Activated T-helper 17 cell treated with anti-CD3 and anti-CD28 coated beads, Interleukin-2, amount 50 U/mL, for 72 hours (primary cell): ENCODE measurements at places on chromosomes 11 and 22.

DNA sequence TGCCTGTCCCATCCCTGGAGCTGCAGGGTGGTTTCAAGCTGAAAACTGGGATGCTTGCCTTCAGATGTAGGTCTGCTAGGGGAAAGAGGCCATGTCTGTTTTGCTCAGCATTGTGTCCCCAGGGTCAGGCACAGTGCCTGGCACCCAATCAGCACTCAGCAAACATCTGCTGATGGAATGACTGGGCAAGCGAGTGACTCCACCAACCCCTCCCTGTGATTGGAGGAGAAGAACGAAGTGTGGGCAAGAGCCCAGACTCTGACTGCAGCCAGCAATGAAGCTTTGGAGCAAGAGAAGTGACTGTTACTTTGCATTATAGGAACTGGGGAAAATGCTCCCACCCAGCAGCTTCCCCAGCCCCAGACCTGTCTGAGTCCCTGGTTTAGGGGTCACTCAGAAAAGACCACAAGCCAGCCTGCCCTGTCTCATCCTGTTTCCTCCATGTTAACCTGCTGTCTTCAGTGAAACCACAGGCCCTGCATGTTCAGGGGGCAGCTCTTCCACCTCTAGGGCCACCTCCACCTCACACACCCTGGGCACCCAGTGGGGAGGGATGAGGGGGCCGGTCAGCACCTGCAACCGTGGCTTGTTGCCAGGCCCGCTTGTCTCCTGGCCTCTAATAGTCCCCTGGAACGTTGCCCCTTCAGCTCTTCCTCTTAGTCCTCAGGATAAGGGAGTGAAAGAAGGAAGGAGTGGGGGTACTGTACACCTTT is 147.4 kb downstream of the TRIM29 start:
- ATAC-seq, result no peak

DNA sequence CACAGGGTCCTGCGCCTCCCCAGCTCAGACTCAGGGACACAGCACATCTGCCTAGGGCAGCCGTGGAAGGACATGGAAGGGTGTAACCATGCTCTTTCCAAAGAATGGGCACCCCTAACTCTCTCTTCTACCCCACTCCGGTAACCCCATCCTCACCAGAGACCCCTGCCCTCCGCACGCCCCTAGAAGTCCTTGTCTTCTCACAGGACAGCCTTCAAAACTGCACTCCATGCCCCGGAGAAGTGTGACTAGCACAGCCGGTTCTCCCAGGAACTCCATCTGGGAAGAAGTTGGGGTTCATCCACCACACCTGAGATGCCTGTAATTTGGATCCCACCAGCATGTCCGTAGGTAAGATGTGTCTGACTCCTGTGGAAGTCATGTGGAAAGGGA is 25.0 kb downstream of the P2RY2 start:
- ATAC-seq, result no peak

DNA sequence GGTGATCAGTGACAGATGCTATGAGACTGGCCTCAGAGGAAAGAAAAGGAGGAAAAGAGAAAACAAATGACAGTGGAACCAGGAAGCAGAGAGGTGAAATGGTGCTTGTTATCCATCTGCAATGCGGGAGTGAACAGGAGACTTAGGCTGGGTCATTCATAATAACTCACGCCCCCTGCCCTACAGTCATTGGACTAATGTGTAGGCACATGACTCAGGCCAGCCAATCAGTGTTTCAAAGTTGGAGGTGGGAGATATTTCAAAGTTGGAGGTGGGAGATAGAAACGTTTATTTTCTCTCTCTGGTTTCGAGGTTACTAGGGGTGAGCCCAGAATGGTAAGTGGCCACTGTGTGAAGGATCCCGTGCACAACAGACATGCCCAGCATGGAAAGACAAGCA is 30.3 kb downstream of the SLC22A6 start:
- ATAC-seq, result no peak

GRCh38 chr11:9710223-9710622 is 46.3 kb downstream of the SWAP70 start:
- ATAC-seq, result no peak

GRCh38 chr11:8087756-8088155 is 6.7 kb downstream of the TUB start:
- no peak for ATAC-seq

DNA sequence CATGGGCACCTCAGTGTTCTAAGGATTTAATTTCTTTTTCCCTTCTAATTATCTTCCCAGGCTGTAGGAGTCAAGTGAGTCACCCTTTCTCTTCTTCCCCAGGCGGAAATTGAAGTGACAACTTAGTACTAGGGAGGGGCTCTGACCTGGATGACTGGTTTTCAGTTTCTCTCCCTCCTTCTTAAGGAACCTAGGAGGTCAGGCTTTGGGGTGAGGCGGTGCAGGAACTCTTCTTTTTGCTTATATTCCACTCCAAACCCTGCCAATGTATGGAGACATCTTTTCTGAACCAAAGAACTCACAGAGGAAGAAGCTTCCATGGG is 12.6 kb downstream of the ZDHHC5 start:
- peak; percentile 95 for ATAC-seq

- ATAC-seq, result no peak
Measured at GRCh38 chr11:79209540-79210266, 231.1 kb downstream of the TENM4 start.

GRCh38 chr22:38218661-38219622 is 17.1 kb downstream of the MAFF start:
- peak; percentile 77 for ATAC-seq

GRCh38 chr11:69424748-69425147 is 56.7 kb upstream of the LINC01488 start:
- ATAC-seq, result no peak

GRCh38 chr11:19552656-19553260 is 159.9 kb upstream of the NAV2 start:
- no peak for ATAC-seq

- ATAC-seq, result no peak
Measured at GRCh38 chr22:47859881-47860525, 1097.6 kb downstream of the TBC1D22A start.

- no peak for ATAC-seq
Measured at GRCh38 chr11:11534981-11535380, 86.8 kb downstream of the GALNT18 start.

- no peak for ATAC-seq
Measured at GRCh38 chr11:67405688-67406339, 1.9 kb downstream of the TBC1D10C start.

GRCh38 chr22:43890901-43891331 is 897 bp downstream of the PNPLA5 start:
- no peak for ATAC-seq

DNA sequence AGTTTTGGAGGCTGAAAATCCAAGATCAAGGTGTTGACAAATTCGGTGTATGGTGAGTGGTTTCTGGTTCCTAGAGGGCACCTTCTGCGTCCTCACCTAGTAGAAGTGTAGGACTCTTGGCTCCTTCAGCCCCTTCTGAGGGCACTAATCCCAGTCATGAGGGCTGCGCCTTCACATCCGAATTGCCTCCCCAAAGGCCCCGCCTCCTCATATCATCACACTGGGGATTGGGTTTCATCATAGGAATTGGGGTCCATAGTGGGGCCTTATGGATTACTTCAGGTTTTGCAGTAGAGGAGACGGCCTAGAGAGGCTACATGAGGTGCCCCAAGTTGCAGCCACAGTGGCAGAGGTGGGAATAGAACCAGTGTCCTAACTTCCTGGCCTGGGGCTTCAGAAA is 87.1 kb downstream of the CEP164 start:
- ATAC-seq, result no peak

DNA sequence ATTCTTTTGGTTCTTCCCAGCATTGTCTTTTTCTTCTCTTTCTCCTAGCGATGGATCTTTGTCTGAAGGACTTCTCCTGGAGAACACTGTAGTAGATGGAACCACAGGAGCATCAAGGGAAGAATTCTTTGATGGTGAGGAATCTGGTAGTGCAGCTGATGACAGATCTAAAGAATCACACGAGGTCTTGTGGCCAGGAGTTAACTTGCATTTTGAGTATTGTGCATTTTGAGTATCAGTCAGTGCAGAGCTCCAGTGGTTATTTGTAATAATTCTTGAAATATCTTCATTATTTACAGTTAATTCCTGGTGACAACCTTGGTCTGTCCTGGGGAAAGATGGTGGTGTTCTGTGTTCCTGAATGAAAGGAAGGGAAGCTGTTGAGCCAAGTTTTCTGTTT is 14.5 kb upstream of the POGLUT3 start:
- ATAC-seq, result no peak

- no peak for ATAC-seq
Measured at GRCh38 chr11:2209900-2210321, 38.3 kb upstream of the TH start.

- ATAC-seq, result no peak
Measured at GRCh38 chr11:32056438-32056837, 34.4 kb upstream of the RCN1 start.

DNA sequence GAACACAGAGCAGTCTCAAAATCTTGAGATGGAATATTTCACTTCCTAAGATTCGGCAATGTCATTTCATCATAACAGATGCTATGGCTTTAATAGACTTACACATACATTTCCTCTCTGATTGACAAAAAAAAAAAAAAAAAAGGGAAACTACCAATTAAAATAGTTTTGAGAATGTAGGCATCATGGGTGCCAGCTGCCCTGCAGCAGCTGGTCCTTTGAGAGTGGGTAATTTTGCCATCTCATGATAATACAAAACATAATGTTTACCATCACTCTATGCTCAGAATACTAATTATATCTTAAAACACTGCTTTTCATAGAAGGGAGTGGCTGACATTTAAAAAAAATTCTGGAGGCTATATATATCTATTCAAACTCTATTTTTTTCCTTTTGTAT is 775.6 kb upstream of the CCDC90B start:
- ATAC-seq, result no peak

DNA sequence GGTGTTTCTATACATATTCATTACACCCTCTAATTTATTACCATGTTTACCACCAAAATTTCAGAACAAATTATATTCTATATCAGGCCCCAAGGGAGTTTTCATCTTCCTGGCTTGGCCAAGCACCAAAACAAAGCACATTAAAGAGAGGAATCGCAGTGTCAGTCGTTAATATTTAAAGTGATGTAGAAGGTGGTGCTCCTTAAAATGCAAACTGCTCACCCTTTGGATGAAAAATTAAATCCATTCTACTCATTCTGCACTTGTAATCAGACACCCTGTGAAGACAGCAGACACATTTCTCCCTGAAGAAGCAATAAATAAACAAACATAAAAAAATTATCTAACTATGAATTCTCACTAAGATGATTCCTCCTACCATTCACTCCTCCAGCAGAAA is 113.4 kb downstream of the LRRC4C start:
- ATAC-seq, result no peak

GRCh38 chr11:47536915-47537314 is 16.0 kb downstream of the CELF1 start:
- no peak for ATAC-seq

DNA sequence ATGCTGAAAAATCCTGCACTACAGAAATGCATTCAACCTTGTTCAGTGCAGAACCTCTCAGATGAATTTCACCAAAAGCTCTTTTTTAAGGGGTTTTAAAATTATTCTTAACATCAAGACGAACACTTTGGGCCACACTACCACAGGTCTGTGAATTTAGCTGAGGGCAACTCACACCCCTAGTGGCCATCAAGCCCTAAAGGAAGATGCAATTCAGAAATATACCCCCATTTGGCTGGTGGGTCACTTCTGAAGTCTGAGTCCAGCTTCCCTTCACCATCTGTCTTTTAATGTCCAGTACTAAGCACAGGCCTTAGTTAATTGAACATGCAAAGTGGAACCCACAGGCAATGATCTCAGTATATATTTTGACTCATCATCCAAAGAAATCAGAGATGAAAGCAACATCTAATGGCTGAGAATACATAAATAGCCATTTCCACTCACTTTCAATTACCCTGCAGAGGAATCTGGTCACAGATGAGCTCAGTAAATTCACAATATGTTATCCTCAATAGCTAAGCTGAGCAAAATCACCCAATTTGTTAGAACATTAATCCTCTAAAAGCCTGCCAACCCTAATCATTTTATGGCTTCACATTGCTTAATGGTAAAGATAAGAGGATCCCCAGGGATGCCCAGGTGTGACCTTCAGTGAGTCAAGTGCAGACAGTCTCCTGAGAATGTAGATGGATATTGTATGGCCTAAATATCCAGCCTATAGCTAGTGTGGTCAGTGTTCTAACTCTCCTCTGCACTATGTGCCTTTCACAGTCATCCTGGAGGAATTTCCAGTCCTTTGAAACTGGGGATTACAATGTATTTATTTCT is 50.3 kb downstream of the FAM76B start:
- no peak for ATAC-seq

DNA sequence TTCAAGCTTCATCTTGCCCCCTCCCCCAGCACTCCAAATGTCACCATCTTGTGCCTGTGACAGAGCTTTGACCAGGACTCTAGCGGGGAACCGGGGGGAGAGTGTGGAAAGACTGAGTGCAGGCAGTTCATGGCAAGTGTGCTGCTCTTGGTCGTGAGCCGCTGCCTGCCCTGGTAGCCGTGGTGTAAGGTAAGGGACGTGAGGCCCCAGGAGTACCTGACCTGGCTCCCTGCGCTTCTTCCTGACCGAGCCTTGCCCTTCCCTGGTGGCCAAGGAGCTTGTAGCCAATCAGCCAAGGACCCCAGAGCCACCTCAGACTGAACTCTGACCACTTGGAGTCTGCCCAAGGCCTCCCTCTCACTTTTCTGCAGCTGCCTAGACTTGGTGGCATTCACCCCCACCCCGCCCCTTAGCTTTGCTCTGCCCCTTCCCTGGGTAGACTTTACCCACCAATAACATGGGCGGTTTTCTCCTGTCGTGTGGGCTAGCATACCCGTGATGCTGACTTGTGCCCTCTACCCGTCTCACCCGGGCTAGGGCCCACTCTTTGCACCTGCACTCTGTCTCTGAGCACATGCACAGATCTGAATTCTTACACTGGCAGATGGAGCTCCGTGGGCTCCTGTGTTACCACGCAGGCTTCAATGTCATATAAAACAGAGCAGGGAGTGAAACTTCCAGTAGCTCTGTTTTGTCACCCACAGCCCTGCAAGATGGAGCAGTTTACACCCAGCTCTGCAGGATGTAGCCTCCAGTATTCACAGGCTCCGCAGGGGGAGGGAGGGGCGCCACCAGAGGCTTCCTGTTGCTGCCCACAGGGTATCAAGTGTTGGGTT is 1.5 kb downstream of the DGKZ start:
- peak; percentile 40 for ATAC-seq

GRCh38 chr22:41838842-41839618 is 6.1 kb downstream of the SREBF2 start:
- no peak for ATAC-seq

DNA sequence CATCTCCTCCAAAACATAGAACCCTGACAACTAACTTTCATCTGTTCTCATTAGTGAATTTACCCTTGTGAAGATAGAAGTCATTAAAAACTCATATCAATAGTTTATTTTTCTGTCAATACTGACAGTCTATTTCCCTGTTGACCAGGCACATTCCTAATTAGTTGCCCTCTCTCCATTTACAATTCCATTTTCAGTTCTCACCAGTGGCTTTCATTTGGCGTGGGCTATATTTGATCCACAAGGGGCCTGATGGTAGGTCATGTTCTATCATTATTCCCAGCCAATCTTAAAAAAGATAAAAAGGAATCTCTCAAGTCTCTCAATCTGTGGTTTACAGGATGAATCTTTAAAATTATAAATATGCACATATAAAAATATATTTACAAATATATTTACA is 3.9 kb upstream of the AKIP1 start:
- no peak for ATAC-seq
